ENCODE measurements at places on chromosomes 2 and 18. TPM values are rescaled to one million over a fixed set of nuclear protein-coding genes. Genes with fewer than 3 reads are reported as not detected.

The LONRF2 gene
- total RNA-seq = 5.2 TPM

The NT5C1B gene
- total RNA-seq = not detected

The PTGR3 gene
- total RNA-seq = 21.7 TPM

The TRIM43 gene
- total RNA-seq = not detected

The RTP5 gene
- total RNA-seq = not detected

The CPO gene
- 0.20 TPM for total RNA-seq

DNA sequence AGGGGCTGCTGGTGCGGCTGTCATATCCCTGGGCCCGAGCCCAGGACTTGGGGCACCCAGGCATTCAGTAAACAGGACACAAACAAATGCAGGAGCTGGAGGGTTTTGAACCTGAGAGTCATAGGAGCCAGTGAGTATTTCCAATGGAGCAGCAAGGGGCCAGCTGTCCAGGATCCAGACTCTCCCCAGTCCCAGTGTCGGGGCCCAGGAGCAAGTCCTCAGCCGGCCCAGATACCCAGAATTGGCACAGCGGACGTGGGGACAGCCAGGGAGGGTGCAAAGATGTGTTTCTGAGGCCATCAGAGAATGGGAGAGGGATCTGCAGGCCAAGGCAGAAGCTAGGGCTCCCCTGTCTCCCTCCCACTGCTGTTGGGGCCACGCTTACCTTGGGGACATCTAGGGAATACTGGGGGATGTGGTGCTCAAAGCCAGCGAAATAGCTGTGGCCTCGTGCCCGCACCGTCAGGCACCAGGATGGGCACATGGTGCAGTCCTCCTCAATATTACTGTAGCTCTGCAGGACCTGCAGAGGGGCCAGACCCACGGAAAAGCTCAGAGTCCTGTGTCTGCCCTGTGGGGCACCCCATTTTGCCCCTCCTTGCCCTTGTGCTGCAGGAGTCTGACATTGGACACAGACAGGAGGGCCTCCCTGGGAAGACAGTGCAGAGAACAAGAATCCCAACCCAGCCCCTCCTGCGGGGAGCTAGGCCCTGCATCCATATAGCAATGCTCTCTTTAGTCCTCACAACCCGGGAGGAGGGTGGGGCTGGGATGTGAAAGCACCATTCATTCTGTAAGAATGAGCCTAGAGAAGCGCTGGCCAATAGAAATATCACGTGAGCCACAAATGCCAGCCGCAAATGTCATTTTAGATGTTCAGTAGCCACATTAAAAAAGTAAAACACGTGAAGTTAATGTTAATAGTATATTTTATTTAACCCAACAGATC is 15.4 kb downstream of the CFAP65 start:
- no peak for DNase-seq

- DNase-seq = peak; percentile 5
Measured at GRCh38 chr2:32427672-32428610, 71.1 kb downstream of the BIRC6 start.

- DNase-seq = no peak
Measured at GRCh38 chr2:57886161-57886786, 160.3 kb upstream of the VRK2 start.

DNA sequence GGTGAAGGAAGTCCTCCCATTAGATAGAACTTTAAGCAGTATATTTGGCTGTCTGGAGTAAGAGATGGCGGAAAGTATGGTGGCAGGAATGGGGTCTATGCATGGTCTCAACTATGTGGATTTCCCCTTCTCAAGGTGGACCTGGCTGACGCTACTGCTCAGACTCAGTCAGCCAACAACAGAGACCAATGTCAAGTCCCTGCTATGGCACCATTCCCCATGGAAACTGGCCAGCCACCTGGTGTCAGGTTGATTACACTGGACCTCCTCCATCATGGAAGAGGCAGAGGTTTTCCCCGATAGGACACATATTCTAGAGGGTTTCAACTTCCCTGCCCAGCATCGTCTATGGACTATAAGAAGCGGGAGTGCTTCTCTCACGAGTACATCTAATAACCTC is 8.6 kb upstream of the FAHD2A start:
- no peak for DNase-seq

- DNase-seq = peak; percentile 76
Measured at GRCh38 chr2:156437272-156437930, 1.2 kb downstream of the GPD2 start.

GRCh38 chr18:48996901-48997463 is 46.2 kb upstream of the SMAD7 start:
- no peak for DNase-seq

- DNase-seq = no peak
Measured at GRCh38 chr2:114237331-114237730, 205.1 kb upstream of the DPP10 start.

All from lung (tissue), 17 donors.